Stimulated activated CD8-positive, alpha-beta memory T cell treated with anti-CD3 and anti-CD28 coated beads, Interleukin-15, amount 100 ng/mL, for 4 hours (primary cell): ENCODE measurements at places on chromosomes 12 and 14.

GRCh38 chr12:25914551-25914950 lies 43.9 kb upstream of the RASSF8 start:
- no peak for DNase-seq

DNA sequence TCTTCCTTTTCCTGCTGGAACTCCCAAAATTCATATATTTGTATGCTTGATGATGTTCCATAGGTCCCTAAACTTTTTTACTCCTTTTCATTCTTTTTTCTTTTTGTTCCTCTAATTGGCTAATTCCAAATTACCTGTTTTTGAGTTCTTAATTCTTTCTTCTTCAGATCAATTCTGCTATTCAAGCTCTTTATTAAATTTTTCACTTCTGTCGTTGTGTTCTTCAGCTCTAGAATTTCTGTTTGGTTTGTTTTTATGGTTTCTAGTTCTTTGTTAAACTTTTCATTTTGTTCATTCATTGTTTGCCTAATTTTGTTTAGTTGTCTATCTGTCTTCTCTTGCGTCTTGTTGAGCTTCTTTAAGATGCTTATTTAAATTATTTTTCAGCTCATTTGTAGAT lies 154.8 kb downstream of the TPH2 start:
- DNase-seq = no peak

GRCh38 chr14:56797003-56797568 lies 13.2 kb downstream of the OTX2 start:
- DNase-seq = no peak

DNA sequence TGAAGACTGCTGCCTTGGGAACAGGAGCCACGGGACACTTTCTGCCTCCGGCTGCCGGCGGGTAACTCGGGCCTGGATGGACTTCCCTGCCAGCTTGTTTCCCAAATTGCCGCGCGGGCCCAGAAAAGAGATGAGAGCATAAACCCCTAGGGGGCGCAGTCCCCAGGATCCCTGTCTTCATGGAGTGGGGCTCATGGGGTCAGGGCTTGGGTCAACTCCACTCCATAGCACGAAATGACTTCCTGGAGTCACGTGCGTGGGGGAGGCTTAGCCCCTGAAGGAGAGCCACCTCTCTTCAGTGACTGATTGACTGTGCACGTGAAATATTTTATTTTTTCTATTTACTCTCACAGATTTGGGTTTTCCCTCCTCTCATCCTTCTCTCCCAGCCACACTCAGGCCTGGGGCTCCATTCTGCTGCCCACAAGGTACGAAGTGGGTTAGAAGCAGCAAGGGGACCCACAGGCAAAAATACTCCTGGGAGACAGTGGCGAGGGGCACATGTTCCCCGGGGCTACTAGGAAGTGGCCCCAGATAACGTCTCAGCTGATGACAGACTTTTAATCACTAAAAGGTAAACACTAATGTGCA lies 10.0 kb downstream of the PGF start:
- no peak for DNase-seq

DNA sequence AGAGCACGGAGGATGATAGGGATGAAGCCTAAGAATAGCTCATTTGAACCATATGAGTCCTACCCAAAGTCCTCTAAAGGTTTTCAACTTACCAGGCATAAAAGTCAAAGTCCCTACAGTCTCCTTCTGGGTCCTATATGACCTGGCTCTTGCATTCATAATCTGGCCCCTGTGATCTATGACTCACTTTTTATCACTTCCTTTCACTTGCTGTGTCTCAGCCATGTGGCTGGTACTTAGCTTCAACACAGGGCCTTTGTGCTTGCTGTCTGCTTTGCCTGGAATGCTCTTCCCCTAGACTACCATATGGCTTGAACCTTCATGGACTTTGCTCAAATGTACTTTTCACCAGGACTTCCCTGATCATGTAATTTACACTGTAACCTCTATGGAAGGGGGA lies 137.6 kb upstream of the TMTC1 start:
- DNase-seq = no peak

GRCh38 chr14:87756661-87757060 lies 236.3 kb downstream of the GALC start:
- DNase-seq = no peak

DNA sequence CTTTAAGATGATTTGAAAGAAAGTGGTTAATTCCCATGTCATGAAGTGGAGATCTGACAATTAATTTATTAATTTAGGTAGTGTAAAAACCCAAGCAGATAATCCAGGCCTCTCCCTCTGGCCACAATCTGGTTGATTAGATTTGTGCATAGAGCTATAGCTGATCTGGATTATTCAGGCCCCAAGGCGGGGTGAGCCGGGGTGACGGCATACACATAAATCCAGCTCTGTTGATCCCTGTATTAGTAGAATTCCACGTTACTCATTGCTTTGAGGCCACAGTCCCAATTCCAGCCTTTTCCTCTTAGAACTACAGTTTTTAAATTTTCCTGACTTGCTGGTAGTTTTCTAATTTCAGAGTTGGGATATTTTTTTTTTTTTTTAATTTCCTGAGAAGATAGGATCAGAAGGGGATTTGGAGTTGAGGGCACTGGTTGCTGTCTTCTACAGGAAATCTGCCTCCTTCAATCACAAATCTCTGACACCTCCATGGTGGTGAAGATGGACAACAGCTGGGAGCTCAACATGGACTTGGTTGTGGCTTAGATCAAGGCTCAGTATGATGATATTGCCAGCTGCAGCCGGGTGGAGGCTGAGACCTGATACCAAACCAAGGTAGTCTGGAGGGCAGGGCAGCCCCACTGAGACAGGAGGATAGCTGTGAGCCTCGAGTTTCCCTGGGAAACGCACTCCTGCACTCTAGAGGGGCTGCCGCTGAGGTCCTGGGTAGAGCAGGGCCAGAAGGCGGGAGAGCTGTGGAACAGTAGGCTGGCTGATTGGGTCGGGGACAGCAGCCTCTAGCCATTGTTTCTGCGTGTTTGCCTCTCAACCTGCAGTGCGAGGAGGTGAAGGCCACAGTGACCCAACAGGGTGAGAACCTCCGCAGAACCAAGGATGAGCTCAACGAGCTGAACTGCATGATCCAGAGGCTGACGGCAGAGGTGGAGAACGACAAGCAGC lies 19.4 kb downstream of the KRT85 start:
- no peak for DNase-seq

- DNase-seq = peak; percentile 71
Measured at GRCh38 chr12:71685914-71686657, at the start of gene TMEM19. TSS of gene TMEM19 (plus strand) at chr12:71686082. CDS start at chr12:71686681, 599 bp downstream.

- DNase-seq = no peak
Measured at GRCh38 chr12:67425394-67425793, 156.2 kb downstream of the CAND1 start.

GRCh38 chr14:98919434-98919833 lies 352.6 kb downstream of the BCL11B start:
- DNase-seq = no peak

DNA sequence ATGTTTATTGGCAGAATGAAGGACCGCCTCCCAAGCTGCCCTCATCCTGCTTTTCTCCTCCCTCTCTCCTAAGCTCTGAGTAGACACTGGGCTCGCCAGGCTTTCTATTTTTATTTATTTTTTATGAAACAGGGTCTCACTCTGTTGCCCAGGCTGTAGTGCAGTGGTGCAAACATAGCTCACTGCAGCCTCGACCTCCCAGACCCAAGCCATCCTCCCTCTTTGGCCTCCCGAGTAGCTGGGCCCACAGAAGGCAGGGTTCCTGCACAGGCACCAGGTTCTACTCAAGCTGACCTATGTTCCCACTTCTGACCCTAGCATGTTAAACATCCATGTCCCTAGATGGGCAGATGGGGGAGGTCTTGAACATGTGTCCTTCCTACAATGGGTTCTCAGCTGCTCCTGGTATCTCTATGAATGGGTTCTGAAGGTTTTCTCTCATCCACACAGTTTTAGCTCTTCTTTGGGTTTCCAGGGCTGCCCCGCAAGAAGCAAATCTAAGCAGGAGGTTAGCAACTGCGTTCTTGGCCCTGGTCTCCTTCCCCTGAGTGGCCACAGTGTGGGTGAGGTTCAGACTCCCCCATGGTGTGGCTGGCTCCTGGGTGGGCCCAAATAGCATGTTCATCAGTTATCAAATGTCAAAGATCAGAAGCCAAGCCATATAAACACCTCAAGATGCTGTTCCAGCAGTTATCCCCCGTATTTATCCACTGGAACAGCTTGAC lies 167.3 kb downstream of the ZFP36L1 start:
- DNase-seq = no peak

DNA sequence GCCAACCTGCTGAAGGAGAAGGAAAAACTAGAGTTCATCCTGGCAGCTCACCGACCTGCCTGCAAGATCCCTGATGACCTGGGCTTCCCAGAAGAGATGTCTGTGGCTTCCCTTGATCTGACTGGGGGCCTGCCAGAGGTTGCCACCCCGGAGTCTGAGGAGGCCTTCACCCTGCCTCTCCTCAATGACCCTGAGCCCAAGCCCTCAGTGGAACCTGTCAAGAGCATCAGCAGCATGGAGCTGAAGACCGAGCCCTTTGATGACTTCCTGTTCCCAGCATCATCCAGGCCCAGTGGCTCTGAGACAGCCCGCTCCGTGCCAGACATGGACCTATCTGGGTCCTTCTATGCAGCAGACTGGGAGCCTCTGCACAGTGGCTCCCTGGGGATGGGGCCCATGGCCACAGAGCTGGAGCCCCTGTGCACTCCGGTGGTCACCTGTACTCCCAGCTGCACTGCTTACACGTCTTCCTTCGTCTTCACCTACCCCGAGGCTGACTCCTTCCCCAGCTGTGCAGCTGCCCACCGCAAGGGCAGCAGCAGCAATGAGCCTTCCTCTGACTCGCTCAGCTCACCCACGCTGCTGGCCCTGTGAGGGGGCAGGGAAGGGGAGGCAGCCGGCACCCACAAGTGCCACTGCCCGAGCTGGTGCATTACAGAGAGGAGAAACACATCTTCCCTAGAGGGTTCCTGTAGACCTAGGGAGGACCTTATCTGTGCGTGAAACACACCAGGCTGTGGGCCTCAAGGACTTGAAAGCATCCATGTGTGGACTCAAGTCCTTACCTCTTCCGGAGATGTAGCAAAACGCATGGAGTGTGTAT lies 2.4 kb downstream of the FOS start:
- DNase-seq = no peak

- no peak for DNase-seq
Measured at GRCh38 chr12:90870971-90871725, 83.8 kb downstream of the CCER1 start.

- no peak for DNase-seq
Measured at GRCh38 chr12:64556231-64556630, 54.1 kb upstream of the RASSF3 start.

DNA sequence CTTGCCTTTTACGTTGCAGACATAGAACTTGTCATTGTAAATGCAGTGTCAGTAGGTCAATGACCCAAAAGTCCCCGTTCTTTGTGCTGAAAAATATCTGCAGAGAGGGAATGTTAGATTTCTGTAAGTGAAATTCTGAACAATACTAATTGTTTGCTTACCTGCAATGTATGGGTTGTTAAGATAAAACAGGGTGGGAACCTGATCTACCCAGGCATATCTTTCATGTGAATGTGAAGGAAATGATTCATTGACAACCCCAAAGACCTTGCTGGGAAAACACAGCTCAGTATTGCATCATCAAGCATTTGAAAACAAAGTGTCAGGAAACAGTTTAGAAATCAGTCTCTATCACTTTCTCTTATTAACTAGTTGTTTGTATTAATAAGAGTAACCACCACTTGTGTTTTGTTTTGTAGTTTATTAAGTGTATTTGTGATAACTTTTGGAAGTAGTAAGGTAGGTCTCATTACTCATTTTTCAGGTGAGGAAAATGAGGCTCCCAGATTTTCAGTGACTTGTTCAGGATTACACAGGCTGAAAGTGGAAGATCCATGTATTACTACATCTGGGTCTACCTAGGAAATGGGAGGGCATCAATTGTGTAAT lies 57.9 kb upstream of the SLC38A2 start:
- DNase-seq = no peak

DNA sequence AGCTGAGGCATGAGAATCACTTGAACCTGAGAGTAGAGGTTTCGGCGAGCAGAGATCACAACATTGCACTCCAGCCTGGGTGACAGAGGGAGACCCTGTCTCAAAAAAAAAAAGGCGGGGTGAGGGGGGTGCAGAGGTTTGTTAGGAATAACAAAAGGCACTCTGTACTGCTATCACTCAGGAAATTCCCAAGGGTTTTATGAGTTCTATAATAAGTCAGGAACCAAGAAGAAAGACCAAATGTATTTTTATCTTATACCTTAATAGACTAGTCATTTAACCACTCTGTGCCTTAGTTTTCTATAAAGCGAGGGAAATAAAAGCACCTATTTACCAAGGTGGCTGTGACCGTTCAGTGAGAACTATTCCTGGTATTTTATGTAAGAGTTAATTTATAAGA lies 319.2 kb downstream of the GPHN start:
- DNase-seq = no peak

DNA sequence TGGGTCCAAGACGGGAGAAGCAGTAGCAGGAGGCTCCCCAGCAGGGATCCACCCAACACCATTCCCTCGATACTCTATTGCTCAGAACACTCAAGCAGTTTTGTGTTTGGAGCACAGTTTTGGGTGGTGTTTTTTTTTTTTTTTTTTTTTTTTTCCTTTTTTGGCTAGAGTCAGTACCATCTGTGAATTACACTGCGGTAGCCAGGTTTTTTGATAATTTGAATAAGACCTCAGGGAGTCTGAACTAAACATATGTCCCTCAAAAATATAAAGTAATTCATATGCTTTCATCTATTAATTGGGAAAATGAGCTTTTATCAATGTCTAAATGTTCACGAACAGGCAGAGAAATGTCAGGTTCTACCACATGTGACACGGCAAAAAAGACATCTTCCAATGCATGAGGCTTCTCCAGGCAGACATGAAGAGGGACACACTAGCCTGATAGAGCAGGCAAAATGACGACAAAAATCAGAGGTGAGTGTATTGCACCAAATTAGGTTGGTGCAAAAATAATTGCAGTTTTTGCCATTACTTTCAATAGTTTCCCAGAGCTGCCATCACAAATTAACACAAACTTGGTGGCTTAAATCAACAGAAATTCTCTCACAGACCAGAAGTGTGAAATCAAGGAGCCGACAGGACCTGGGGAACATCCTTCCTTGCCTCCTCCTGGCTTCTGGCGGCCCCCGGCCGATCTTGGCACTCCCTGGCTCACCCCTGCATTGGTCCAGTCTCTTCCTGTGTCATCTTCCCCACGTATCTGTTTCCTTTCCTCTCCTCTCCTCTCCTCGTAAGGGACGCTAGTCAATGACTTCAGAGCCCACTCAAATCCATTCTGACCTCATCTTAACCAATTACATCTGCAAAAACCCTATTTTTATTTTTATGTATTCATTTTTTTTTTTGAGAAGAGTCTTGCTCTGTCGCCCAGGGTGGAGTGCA lies 33.9 kb downstream of the FOXN3 start:
- DNase-seq = no peak
